ENCODE measurements at places on chromosomes 7 and 10.
A peak's percentile ranks its signal among the peaks of the same experiment; 100 is the strongest.

- peaks cover 70% of the 10 kb centered on the region for H3K36me3 ChIP-seq
- peak overlapping the region; percentile 100 for H3K27ac ChIP-seq
- peaks cover 27% of the 10 kb centered on the region for H3K27me3 ChIP-seq
- peaks cover 48% of the 10 kb centered on the region for H3K4me1 ChIP-seq
- H3K4me3 ChIP-seq, result peak overlapping the region; percentile 100
- no peak for DNase-seq
Observed at GRCh38 chr7:26197153-26198115, 3.1 kb downstream of the HNRNPA2B1 start.

DNA sequence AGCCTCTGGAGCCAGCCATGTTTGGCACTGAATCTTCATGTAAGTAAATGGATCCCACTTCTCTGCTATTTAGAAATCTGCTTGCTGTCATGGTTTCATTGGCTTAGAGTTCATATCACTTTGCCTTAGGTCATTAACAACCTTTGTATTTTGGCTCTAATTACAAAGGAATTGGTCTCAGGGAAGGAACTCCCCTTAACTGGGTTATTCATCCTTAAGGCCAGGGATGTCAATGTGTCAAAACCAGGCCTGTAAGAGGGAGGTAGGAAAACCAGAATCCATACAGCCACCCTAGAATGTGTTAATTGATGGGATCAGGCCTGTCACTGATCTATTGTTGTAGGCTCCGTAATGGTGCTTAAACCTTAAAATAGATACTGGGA is 67.3 kb downstream of the ST7 start:
- H3K27me3 ChIP-seq, result no peaks in the 10 kb centered on the region
- no peak for DNase-seq
- H3K4me1 ChIP-seq, result peaks cover 8% of the 10 kb centered on the region
- no peaks in the 10 kb centered on the region for H3K36me3 ChIP-seq
- no peak overlapping the region for H3K4me3 ChIP-seq

DNA sequence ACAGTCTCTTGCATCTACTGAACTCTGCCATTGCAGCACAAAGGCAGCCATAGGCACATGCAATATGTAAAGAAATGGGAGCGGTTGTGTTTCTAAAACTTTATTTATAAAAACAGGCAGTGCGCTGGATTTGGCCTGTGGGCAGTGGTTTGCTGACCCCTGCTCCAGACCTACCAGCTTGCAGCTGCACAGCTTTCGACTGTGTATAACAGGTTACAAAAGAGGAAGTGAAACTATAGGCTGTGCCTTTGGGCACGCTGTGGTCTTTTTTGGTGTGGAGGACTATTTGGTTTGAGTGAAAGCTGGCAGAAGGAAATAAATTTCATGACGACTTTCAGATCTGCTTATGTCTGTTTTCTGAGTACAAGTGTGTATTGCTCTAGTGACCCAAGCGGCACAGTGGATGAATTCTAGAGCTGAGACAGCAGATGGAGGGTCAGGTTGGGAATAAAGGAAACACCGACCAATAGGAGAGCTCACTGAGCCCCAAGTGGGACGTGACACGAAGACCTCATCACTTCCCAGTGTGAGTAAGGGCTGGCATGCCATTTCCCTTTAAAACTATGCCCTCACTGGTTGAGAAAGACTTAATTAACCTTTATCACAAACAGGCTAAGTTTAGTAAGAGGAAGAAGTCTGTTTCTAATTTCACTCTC is 152.7 kb downstream of the ANK3 start:
- H3K4me3 ChIP-seq, result peak overlapping the region; percentile 36
- H3K27ac ChIP-seq, result no peak overlapping the region
- peaks cover 3% of the 10 kb centered on the region for H3K27me3 ChIP-seq
- H3K4me1 ChIP-seq, result peaks cover 20% of the 10 kb centered on the region

DNA sequence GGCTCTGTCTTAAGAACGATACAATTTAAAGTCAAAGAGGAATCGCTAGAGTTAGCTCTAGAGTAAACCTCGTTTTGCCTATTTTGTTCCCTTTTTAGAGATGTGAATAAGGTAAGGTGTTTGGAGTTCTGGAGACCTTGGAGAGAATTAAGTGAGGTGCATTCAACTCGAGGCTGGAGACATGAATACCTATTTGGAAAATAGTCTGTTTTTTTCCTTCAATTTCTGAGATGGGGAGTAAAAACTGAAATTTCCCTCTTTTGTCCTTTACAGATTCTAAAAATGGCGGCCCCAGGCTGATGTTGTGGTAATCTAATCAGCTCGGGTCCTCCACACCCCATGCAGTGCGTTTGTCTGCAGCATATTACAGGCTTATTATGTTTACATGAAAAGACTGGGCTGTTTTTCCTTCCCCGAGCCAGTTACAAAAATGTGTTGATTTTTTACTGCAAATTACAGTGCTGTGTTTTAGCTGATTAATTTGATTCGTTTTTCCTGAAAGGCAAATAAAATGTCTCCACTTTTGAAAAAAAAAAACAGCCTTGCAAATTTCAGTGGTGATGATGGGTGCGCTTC is 1.5 kb downstream of the KMT2E start:
- no peak for DNase-seq
- H3K36me3 ChIP-seq, result peaks cover 42% of the 10 kb centered on the region
- H3K4me1 ChIP-seq, result peaks cover 46% of the 10 kb centered on the region
- peaks cover 17% of the 10 kb centered on the region for H3K27me3 ChIP-seq
- H3K4me3 ChIP-seq, result peak overlapping the region; percentile 100

DNA sequence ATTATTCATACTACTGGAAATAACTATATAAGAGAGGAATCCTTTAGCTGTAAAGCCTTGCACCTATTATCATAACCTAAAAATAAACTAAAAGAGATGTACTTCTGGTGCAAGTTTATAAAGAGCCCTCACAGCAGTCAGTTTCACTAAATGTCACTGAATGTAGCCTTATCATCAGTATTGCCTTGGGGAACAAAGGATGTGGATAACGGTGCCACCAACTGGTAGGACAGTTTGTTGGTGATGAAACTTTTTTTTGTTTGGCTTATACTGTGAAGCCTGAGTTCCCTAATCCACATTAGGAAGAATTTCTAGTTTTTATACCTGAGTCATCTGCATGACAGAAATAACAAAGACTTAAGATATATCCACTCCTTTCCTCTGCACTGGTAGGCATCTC is 117.9 kb upstream of the COL1A2 start:
- no peaks in the 10 kb centered on the region for H3K27me3 ChIP-seq
- DNase-seq, result peak; percentile 52
- H3K4me1 ChIP-seq, result peaks cover 15% of the 10 kb centered on the region
- no peak overlapping the region for H3K27ac ChIP-seq
- no peak overlapping the region for H3K4me3 ChIP-seq
- no peaks in the 10 kb centered on the region for H3K36me3 ChIP-seq

DNA sequence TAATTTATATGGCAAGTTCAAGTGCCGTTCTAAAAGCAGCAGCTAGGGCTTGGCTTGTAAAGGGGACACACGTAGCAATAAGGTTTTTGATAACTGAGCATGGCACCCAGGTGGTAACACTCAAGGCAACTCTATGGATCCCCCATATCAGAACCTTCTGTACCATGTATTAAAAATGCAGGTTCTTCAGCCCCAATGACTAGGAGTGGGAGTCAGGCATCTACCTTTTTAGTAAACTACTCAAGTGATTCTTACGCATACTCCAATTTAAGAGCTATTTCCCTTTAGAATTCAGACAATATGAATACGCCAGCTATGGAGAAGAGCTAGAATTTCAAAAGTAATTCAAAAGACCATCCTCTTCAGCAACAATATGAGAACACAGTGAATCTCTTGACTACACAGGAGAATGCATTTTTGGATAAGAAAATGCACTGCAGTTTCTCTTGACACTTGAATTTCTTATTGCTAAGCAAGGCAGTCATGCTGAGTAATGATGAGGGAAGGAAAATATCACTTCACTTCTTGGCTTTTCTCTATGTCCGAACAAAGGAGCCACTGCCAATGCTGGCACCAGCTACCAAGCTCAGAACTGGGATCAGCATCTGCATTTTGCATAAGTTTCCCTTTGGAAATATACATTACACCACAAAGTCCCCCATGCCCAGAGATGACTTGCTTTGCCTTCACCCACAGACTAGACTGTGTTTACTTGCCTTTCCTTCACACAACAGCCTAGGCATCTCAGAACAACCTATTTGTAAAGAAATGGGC is 53.5 kb downstream of the ABLIM1 start:
- peaks cover 12% of the 10 kb centered on the region for H3K4me1 ChIP-seq
- DNase-seq, result no peak
- no peak overlapping the region for H3K27ac ChIP-seq
- no peaks in the 10 kb centered on the region for H3K27me3 ChIP-seq
- H3K36me3 ChIP-seq, result no peaks in the 10 kb centered on the region

DNA sequence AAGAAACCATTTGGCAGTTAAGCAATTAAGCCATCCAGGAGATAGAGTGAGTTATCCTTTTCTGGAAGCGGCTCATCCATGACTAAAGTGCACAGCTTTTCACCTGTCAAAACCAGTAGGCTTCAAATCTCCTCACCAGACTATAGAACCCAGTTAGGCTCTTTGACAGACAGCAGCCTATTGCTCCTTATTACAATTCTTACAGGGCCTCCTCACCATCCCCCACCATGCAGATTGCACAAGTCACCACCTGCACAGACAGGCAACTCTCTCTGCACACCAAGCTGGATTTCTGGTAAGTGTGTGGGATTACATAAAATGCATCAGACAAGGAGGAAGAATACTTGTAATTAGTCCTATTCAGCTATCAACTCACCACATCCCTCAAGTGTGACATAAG is 301.6 kb downstream of the SNX13 start:
- no peak for DNase-seq
- H3K4me1 ChIP-seq, result peaks cover 31% of the 10 kb centered on the region
- no peak overlapping the region for H3K27ac ChIP-seq

DNA sequence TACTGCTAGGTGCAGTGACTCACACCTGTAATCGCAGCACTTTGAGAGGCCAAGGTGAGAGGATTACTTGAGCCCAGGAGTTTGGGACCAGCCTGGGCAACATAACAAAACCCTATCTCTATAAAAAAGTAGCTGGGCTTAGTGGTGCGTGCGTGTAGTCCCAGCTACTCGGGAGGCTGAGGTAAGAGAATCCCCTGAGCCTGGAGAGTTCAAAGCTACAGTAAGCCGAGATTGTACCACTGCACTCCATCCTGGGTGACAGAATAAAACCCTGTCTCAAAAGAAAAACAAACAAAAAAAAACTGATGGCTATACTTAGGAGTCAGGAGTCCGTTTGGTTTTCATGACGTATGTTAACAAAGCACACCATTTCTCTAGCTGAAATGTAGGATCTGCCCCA is 2.9 kb downstream of the SGMS1 start:
- no peak for DNase-seq
- peaks cover 20% of the 10 kb centered on the region for H3K4me1 ChIP-seq
- peaks cover 5% of the 10 kb centered on the region for H3K27me3 ChIP-seq

DNA sequence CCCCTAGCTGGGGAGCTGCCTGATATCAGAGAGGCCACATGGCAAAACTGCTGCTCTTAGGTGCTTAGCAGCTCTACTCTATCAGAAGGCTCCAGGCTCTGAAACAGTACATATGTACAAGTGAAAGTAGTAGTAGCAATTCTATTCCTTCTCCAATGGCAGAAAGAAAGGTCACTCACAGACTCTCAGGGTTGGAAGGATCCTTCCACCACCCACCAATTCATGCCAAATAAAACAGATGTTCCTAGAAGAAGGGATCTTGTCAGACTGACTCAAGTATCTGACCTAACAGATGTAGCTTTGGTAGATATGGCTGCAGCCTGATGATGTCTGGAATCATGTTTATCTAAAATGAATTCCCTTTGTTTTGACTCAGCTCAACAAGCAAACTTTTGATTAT is 8.0 kb upstream of the ALDH18A1 start:
- no peak for DNase-seq
- H3K27ac ChIP-seq, result no peak overlapping the region
- H3K4me1 ChIP-seq, result peaks cover 8% of the 10 kb centered on the region
- no peaks in the 10 kb centered on the region for H3K27me3 ChIP-seq
- peaks cover 15% of the 10 kb centered on the region for H3K36me3 ChIP-seq

GRCh38 chr10:71131508-71132088 is 80.8 kb upstream of the UNC5B start:
- no peaks in the 10 kb centered on the region for H3K36me3 ChIP-seq
- no peak overlapping the region for H3K4me3 ChIP-seq
- H3K4me1 ChIP-seq, result no peaks in the 10 kb centered on the region
- peaks cover 32% of the 10 kb centered on the region for H3K27me3 ChIP-seq

- no peak overlapping the region for H3K27ac ChIP-seq
- no peaks in the 10 kb centered on the region for H3K36me3 ChIP-seq
- H3K4me3 ChIP-seq, result no peak overlapping the region
- no peaks in the 10 kb centered on the region for H3K4me1 ChIP-seq
Observed at GRCh38 chr7:157483971-157484410, 147.2 kb downstream of the DNAJB6 start.

DNA sequence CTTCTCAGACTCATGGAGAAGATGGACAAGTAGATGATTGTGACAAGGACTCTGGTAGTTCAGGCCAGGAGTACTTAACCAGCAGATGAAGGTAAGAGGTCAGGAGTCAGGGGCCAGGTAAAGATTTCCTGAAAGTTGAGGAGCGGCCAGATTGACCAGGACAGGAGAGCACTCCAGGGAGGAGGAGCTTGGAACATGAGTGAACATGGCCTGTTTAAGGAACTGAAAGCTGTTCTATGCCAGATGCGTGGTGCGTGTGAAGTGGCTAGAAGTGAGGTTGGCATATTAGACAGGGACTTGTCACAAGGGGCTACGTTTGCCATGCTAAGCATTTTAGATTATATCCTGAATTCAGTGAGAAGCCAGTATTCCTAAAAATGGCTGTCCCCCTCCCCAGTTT is 157.2 kb downstream of the WNT2 start:
- H3K4me3 ChIP-seq, result no peak overlapping the region
- peaks cover 2% of the 10 kb centered on the region for H3K27me3 ChIP-seq
- DNase-seq, result no peak

DNA sequence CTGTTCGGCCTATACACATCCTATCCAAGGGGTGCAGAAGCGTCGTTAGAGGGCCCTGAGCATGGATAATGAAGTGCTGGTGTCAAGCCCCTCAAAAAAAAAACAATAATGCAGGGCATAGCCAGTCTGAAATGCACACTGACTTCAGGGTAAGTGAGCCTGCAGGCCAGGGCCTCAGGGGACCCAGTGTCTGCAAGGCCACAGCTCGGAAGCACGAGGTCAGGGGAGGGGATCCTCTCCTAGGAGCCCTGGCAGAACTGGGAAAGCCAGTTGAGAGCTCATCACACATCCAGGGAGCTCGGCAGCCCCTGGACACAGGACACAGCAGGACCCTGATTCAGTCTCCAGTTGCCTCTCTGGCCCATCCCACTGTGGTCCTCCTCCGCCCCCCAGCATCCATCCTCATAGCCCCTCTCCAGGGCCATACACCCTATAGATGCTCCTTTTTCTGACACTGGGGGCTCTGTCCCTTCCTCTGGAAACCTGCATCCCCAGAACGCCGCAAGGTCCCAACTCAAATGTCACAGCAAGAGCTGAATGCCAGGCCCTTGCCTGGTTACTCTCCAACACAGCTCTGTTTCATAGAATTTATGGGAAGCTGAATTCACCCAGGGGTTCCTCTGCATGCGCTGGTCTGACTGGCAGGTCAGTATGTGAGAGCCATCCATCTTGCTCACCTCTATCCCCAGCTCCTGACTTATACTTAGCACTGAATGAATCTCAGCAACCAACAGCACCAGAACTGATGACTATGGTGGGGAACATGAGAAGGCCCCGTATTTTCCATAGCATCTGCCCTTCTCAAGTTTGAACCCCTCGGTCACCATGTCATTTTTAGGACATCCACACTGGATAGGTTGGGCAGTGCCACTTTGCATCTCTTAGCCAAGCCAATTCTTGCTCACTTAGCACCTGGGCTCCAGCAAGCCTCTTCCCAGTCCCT is 717.0 kb upstream of the IGFBP3 start:
- H3K27me3 ChIP-seq, result no peaks in the 10 kb centered on the region
- H3K36me3 ChIP-seq, result no peaks in the 10 kb centered on the region
- peaks cover 5% of the 10 kb centered on the region for H3K4me1 ChIP-seq
- no peak overlapping the region for H3K27ac ChIP-seq
- H3K4me3 ChIP-seq, result no peak overlapping the region

All from HFFc6 (cell line).